Glutamatergic neuron (in vitro differentiated cells): ENCODE measurements at places on chromosomes 5 and 9. TPM values are rescaled to one million over a fixed set of nuclear protein-coding genes. Genes with fewer than 3 reads are reported as not detected.

The EDIL3 gene
- total RNA-seq, result 220 TPM

The INSYN2B gene
- total RNA-seq, result not detected

The DBH gene
- 1.8 TPM for total RNA-seq

The SMIM33 gene
- total RNA-seq, result not detected

The PCDHGB6 gene
- 59.8 TPM for total RNA-seq

The ADAMTS2 gene
- 23.5 TPM for total RNA-seq

The ARHGEF37 gene
- 1.0 TPM for total RNA-seq

The SLC6A18 gene
- not detected for total RNA-seq

The RANBP6 gene
- 32.2 TPM for total RNA-seq
